ENCODE measurements at places on chromosomes 5 and 9. TPM values are rescaled to one million over a fixed set of nuclear protein-coding genes. Genes with fewer than 3 reads are reported as not detected.

DNA sequence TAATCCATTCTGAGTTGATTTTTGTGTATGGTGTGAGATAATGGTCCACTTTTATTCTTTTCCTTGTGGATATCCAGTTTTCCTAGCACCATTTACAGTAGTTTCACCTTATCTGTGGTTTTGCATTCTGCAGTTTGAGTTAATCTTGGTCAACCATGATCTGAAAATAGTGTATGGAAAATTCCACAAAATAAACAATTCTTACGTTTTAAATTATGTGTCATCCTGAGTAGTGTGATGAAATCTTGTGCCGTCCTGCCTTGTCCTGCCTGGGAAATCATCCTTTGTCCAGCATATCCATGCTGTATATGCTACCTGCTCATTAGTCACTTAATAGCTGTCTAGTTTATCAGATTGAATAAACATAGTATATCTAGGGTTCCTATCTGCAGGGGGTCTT, 42.1 kb downstream of the CDC42SE2 start:
- no peak for ATAC-seq

DNA sequence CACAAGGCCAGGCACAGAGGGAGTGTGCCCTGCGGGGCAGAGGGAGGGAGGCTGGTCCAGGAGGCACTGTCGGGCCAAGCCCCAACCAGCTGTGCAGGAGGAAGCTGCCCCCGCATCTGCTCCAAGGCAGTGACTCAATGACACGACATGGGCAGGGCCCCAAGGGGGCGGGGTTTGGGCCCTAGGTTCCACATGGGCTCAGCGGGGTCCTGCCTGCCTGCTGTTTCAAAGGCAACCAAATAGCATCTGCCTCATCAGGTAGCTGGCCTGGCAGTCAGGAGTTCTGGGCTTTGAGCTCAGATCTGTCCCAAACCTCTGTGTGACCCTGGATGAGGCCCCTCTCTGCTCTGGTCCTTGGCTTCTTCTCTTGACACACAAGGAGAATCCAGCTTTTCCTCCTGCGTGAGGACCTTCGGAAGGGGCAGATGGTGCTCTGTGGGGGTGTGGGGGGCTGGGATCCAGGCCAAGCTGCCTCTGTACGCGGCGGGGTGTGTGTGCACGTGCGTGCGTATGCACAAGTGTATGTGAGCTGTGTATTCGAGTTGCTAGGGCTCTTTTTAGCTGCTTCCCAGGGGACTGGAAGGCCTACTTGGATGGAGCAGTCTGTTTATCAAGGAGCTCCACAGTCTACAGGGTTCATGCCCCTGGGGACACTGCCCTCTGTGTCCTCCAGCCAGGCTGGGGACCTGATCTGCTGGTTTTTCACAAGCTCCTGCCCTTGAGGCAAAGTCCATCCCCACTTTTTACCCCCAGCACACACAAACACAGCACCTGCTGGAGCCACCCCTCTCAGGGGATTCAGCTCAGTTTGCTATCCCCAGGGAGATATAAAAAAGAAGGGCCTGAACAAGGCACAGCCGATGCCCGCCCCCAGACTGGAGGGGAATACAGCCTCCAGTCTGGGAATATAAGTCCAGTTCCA, 138.9 kb downstream of the RGS3 start:
- ATAC-seq: peak; percentile 99

- no peak for ATAC-seq
Observed at GRCh38 chr5:66538126-66538525, 58.1 kb upstream of the MAST4 start.

DNA sequence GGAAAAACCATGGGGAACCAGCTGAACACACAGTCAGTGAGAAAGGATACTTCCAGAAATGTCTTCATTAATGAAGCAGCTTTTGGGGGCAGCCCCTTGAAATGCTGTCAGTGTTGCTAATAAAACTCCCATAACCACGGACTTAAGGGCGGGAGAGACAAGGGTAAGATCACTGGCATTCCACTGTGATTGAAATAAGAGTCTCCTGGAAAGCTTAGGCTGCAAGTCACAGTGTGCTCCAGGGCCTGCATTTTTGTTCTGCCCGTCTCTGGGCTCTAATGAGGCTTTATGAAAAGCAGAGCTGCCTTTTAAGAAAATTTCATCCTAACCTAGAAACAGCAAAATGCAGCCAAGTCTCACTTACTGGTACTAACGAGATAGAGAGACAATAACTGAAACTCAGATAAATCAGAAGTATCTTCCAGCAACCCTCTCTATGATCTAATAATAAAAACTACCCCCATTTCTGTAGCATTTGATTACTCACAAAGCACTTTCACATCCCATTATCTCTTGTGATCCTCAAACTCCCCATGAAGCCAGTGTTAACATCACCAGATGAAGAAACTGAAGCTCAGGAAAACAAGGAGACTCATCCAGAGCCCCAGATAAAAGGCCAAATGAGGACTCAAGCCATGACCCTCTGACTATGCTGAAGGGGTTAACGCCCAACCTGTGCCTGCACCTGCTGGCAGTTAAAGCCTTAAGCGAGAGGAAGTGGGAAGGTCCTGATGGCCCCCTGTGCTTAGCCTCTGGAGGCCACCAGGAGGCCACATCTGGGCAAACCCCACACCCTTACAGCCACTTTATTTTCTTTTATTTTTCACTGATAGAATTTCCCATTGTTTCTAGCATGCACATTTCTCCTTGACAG, 37.5 kb downstream of the SPOCK1 start:
- no peak for ATAC-seq

DNA sequence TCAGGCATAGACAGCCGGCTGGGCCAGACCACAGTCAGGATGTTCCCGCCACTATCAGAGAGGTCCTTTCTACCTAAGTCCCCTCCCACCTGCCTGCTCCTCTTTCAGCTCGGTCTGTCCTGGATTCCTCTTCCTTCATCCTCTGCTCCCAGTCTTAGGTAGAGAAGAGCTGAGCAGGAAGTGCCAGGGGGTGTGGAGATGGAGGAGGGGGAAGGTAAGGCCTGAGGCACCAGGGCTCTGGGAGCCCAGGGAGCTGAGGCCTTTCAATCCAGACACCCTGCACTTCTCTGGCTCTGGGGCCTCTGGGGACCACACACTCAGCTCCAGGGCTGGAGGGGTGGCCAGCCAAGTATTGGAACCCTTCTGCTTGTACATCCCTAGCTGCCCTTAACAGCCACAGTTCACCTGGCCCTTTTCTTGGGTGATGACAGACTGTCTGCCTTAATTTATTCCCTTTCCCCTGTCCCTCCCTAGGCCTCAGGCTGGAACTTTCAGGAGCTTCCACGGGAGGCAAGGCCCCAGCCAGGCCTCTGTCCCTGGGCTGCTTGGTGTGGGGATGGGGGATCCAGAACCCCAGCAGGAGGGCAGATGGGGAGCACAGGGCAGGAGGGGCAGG, 15.6 kb downstream of the IRF1 start:
- no peak for ATAC-seq

- no peak for ATAC-seq
Observed at GRCh38 chr9:132478353-132479050, 68.5 kb downstream of the CFAP77 start.

- no peak for ATAC-seq
Observed at GRCh38 chr5:121668635-121669034, 183.0 kb upstream of the FTMT start.

GRCh38 chr5:56900858-56901578, 8.4 kb upstream of the SETD9 start:
- ATAC-seq: peak; percentile 56

DNA sequence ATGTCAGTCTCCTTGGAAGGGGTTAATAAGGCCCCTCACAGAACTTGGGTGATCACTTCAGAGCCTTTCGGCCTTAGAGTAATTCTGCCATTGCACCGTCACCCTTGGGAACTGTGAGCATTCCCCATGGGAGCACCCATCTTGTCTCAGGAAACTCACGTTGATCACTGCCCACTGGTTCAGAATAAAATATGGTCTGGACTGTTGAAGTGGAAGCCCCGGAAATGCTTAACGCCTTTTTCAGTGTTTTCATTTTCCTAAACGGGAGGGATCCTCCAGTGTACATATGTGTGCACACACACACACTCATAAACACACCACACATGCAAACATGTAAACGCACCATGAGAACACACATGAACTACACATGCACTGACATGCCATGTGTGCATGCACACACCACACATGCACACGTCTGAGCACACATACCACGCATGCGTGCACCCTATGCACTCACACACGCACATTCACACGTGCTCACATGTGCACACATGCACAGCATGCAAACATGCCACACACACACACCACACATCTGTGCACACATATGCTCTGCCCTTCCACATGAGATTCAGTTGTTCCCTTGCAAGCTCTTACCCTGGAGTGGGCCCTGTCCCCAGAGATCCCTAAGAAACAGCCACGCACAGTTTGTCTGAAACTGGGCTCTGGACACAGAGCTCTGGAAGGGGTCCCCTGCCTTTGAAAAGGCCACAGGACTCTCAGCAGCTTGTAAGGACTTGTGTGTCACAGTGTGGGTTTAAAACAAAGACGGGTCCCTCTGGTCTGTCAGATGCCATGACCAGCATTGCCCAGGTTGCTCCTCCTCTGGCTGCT, 17.0 kb downstream of the MRPL36 start:
- ATAC-seq: no peak

GRCh38 chr9:108783731-108784495, 71.9 kb downstream of the ACTL7B start:
- ATAC-seq: no peak

- no peak for ATAC-seq
Observed at GRCh38 chr5:13524936-13525335, 419.6 kb downstream of the DNAH5 start.

DNA sequence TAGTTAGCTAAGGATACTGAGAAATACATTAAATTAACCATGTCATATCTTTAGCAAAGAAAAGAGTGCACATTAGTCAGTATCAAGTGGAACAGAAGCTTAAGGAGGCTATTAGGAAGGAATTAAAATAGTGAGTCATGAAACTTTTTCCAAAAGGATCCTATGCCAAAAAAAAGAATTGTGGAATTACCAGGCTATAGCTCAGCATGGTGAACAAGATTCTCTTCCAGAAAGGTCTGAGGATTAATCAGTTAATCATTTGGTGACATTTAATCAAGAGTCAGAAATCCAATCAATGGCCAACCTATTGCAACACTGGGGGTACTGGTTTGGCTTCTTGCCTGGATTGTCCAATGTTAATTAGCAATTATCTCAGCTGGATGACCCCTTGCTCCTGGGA, 244.5 kb upstream of the NMUR2 start:
- no peak for ATAC-seq

DNA sequence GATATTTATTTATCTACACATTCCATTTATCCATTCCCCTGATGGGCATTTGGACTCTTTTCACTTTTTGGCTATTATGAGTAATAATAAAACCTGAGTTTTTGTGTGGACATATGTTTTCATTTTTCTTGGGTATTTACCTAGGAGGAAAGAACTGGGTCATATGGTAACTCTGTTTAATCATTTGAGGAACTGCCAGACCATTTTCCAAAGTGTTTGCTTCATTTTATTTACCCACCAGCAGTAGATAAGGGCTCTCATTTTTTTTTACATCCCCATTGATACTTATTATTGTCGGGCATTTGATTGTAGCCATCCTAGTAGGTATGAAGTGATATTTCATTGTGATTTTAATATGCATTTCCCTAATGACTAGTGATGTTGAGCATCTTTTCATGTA, 7.7 kb upstream of the PTPDC1 start:
- ATAC-seq: no peak

- ATAC-seq: no peak
Observed at GRCh38 chr5:157487358-157487757, 27.3 kb downstream of the NIPAL4 start.

DNA sequence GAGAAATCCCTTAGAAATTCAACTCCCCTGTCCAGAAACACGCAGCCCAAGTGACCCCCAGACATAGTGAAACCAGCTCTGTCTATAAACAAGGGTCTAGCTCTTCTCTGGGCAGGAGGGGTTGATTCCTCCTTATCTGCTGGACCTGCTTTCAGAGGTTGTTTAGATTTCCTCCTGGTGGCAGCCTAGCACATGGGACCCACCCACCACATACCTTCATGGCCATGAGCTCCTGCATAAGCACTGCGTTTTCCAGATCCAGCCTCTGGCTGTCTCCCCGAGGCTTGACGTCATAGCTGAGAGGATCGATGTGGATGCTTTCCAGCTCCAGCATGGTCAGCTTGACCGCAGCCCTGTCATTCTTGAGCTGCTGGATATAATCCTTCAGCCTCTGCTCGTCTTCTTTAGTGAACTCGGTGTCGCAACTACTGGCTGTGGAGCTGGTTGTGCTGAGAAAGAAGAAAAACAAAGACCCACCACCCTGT, 77.0 kb downstream of the DCP2 start:
- ATAC-seq: no peak

GRCh38 chr5:149640350-149640999, 59.2 kb downstream of the ARHGEF37 start:
- ATAC-seq: no peak

DNA sequence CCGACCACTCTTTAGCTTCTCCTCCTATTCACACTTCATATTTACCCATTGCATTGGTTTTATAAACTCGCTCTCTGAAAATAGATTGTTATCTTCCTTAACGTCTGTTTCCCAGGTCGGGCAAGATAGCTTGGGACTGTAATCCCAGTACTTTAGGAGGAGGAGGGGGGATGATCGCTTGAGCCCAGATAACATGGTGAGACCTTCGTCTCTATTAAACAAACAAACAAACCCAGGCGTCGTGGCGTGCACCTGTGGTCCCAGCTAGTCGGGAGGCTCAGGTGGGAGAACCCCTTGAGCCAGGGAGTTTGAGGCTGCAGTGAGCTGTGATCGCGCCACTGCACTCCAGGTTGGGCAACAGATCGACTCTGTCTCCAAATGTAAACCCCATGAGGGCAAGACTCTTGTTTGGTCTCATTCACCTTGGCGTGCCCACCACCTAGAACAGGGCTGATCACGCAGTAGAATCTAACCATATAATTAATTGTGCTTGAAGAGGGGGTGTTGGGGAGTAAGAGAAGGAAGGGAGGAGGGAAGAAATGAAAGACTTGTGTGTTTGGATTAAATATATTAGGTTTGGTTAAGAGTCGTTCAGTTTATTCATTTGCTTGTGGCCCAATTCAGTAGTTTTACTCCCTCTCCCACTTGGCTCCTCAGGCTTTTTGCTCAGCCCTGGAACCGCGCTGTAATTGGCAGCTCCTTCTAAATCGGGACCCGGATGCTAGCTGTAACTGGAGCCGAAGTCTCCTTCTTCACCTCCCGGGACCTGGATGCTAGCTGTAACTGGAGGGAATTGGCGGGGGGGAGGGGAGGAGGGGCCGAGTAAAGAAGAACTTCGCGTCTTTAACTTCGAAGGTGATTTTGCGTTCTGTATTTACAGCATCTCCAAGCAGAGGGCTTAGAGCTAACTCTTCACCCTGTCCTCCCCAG, 24.9 kb downstream of the CDKN2A start:
- no peak for ATAC-seq

- no peak for ATAC-seq
Observed at GRCh38 chr5:2001300-2001699, 118.6 kb upstream of the IRX4 start.

GRCh38 chr5:68515514-68515913, 300.0 kb downstream of the PIK3R1 start:
- ATAC-seq: no peak

Gene DND1
- 3.4 TPM for total RNA-seq

Gene PCDHGA8
- total RNA-seq: not detected

Gene CIZ1
- 123 TPM for total RNA-seq

Gene SSBP2
- total RNA-seq: 12.5 TPM

Gene C9
- not detected for total RNA-seq

Gene PTPRD
- not detected for total RNA-seq

Gene STPG3
- total RNA-seq: not detected

Measured in activated T-helper 17 cell treated with anti-CD3 and anti-CD28 coated beads, Interleukin-2, amount 50 U/mL, for 72 hours (primary cell).